ENCODE measurements at places on chromosomes 16 and 17.

- no peak for DNase-seq
These were observed 66.4 kb upstream of the MPHOSPH6 start for GRCh38 chr16:82236415-82236814.

DNA sequence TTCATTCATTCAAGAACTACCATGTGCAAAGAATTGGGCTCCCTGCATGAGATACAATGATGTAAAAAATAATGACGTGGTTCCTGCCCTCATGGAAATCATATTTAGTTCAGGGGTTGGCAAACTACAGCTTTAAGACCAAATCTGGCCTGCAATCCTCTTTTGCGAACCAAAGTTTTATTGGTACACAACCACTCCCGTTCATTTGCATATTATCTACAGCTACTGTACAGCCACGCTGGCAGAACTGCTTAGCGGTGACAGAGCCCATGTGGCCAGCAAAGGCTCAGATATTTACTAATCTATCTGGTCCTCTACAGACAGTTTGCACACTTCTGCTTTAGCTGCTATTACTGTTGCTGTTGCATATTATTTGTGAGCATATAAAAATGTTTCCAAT lies 167.7 kb downstream of the XYLT1 start:
- no peak for DNase-seq

DNA sequence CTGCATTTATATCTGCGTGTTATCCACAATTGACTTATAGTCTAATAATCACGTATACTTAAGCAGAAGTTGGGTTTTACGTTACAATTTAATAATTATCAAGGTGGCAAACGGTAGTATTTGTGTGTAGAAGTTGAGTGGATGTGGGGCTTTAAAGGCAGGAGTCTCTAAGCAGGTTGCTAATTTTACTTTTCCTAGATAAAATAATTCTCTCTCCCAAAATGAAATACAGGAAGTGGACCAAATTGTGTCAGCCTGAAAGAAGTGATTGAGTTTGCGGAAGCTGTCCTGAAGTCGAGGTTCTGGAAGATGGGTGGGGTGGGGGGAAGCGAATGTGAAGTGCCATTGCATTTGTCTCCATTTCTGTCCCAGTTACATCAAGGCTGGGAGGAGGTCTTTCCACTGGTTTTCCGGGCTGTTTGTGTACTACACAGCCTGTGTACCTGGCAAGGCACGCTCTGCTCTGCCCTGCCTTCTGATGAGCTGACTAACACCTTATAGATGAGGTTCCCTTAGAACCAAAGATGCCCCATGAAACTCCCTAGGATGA lies 385.1 kb downstream of the WWOX start:
- DNase-seq, result no peak

DNA sequence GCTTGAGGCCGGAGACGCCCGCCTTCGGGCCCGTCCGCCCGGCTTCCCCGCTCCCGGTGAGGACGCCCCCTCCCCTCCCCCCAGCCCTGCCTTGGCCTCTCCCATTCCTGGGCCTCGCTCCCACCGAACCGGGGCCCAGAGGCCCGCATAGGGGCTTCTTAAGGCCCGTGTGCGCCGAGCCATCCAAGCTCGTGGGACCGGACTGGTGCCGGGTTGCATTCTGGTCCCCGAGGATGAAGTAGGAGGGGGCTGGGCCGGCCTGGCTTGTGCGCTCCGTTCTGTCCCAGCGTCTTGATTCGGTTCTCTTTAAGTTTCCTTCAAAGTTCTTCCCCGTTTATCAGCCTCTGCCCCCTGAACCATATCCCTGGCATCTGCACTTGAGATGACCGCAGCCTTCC lies 488 bp downstream of the SENP3 start:
- DNase-seq, result no peak

DNA sequence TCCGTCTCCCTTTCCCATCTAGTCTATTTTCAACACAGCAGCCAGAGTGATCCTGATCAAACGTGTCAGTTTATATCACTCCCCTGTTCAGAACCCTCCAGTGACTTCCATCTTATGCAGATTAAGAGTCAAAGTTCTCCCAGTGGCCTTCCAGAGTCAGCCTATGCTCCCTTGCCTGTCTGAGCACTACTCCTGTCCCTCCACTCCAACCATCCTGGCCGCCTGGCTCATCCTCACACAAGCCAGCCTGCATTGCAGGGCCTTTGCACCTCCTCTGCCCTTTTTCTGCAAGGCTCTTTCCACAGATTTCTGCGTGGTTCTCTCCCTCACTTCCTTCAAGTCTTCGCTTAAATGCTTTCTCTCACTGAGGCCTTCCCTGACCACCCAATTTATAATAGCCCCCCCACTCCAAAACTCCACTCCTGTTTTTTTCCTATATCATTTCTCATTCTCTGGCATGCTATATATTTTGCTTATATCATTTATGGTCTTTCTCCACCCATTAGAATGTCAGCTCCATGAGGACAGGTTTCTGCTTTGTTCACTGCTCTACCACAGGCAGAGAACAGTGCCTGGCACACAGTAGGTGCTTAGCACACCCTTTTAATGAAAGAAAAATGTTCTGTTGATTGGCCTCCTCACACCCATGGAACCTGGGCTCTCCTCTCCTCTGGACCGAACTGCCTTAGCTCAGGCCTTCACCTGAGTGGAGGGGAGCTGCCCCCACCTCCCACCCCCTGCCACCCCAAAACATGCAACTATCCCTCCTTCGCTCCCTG lies 9.3 kb downstream of the SAMD14 start:
- DNase-seq, result no peak

- no peak for DNase-seq
These were observed 10.8 kb downstream of the TAX1BP3 start for GRCh38 chr17:3657588-3657869.

- no peak for DNase-seq
These were observed 6.0 kb downstream of the CCDC137 start for GRCh38 chr17:81672504-81672903.

GRCh38 chr16:85557083-85557970 lies 55.8 kb upstream of the GSE1 start:
- DNase-seq, result no peak

DNA sequence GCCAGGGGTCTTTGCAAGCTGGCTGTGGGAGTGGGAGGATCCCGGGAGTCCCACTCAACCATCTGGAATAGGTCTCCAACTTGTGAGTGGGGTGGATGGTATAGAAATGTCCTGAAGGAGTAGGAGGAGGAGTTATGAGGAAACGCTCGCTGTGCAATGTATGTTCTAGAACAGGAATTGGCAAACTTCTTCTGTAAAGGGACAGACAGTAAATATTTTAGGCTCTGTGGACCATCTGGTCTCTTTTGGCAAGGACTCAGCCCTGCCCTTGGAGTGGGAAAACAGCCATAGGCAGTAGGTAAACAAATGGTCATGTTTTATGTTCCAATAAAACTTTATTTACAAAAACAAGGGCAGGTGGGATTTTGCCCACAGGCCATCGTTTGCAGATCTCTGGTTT lies 149.2 kb downstream of the NPIPB5 start:
- no peak for DNase-seq

DNA sequence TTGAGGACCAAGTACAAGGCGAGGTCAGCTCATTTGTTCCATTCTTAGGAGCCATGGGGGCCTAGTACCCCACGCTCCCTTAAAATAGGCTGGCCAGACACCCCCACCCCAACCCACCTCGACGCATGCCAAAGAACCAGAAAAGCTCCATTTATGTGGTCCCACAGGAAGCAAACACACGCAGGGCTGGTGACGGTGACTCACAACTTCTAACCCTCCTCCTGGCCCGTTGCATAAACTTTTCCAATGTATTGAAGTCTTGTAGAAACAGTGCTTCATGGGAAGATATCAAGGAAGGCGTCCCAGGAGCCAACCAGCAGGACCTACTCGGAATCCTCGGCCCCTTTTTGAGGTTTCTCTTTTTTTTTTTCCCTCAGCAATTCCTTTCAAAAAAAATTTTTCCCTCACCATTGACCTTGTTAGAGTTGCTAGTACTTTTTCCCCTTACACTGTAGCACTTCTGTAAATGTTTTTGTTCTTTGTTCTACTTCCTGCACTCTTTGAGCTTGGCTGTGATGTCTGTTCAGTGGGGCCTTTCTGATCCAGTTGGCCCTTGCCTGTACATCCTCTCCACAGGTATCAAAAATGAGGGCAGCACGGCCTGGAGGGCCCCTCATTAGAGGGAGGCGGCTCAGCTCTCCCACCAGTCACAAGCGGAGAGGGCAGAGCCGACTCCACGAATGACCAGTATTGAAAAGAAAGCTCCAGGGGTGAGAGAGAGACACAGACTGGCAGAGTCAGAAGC lies 208.3 kb downstream of the RGS9 start:
- DNase-seq, result no peak

GRCh38 chr16:2742323-2743006 lies 10.0 kb upstream of the SRRM2 start:
- DNase-seq, result no peak

- DNase-seq, result no peak
These were observed 18.5 kb upstream of the ZFHX3 start for GRCh38 chr16:73066331-73066926.

DNA sequence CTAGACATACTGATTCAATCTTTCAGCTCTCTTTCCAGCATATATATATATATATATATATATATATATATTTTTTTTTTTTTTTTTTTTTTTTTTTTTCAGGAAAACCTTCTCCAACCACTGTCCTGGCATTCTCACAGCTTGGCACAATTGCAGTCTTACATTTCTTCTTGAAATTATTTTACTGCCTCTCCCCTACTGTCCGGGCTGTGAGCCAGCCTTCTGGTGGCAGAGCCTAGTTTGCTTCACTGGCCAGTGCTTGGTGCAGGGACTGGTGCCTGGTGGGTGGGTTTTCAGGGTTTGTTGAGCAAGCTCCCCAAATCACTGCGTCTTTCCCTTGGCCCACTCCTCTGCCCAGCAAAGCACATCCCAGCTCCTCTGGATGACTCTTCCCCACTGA lies 28.5 kb downstream of the PRSS54 start:
- DNase-seq, result no peak

- DNase-seq, result no peak
These were observed 238.8 kb downstream of the ZNF423 start for GRCh38 chr16:49617016-49617629.

DNA sequence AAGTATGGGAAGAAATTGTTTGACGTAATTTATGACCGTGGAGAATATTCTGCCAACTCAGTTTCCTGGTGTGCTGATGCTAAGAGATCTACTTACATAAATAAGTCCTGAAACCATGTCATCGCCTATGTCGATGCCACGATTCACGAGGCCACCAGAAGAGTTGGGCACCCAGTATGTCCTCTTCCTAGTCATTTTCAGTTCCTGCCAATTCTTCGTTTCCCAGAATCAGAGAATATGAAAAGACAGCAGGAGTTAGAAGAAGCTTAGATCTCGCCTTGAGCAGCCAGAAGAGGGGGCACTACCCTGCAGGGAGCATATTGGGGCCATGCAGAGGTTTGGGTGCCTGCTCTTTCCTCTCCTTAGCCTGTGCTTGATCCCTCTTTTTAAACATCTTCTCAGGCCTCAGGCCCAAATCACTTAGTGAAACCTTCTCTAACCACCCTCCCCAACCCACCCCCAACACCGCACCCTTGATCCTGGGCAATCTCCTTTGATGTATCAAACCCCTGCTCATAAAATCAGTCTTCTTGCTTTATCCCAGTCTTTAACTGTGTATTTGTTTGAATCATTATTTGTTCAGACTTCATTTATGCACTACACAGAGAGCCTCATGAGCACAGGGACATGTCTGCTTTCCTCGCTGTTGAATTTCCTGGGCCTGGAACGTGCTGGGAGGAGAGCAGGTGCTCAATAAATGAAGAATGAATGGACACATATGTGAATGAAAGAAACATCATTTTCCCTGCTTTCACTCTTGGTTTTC lies 12.2 kb upstream of the LONP2 start:
- DNase-seq, result no peak

DNA sequence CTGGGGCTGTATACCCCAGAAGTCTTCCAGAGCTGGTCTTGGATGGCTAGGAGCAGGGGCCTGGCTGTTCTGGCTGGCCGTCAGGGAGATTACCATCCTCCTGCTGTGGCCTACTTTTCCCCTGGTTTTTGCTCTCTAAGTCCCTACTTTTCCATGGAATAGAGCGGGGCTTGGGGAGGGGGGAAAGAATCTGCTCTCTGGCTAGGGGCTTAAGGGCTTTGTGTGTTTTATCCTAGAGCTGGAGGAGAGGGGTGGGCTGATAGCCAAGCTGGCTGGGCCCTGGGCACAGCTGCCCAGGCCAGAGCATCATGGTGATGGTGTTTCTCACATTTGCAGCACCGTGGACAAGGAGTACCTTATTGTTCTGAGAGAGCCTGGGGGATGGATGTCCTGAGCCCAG lies 3.6 kb downstream of the NRN1L start:
- no peak for DNase-seq

- no peak for DNase-seq
These were observed 54.4 kb upstream of the PABPN1L start for GRCh38 chr16:88920618-88921590.

- DNase-seq, result no peak
These were observed 3.8 kb downstream of the KRT35 start for GRCh38 chr17:41476866-41477815.

- DNase-seq, result no peak
These were observed 2.1 kb downstream of the ZNF750 start for GRCh38 chr17:82837586-82838320.

DNA sequence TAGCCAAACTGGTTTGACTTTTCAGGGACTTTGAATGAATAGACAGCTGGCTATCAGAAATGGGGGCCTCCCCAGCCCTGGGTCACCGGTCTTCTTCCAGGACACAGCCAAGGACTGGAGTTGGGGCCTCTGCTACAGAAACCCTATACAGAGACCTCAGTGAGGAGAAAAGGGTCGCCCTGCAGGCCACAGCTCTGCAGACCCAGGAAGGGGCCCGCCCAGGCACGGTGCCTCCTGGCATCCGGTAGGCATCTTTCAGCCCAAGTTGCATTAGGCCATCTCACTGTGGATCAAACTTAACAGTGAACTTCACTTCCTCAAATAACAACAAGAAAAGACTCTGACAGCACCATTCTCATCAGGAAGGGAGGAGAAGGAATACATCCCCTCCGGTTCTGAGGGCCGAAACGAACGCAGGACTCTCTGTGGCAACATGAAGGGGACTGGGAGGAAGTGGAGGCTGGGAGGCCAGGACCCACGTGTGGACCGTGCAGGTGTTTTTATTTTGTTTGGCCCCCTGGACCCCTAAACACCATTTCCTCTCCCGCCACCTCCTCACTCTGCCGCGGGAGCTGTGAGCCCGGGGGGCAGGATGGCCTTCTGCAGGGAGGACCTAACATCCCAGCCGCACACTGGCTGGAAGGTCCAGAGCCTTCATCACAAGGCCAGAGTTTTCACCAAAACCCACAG lies 7.2 kb downstream of the SLC38A10 start:
- no peak for DNase-seq

- no peak for DNase-seq
These were observed 158.4 kb downstream of the KCNJ2 start for GRCh38 chr17:70327723-70328122.

- DNase-seq, result no peak
These were observed 3.9 kb downstream of the HS3ST3A1 start for GRCh38 chr17:13597723-13598347.

- no peak for DNase-seq
These were observed 75.8 kb upstream of the MED13 start for GRCh38 chr17:62140836-62141235.

Measured in NCI-H1048 (cell line).